Right atrium auricular region (tissue), 2 donors: ENCODE measurements at places on chromosomes 5 and 9. TPM values are rescaled to one million over a fixed set of nuclear protein-coding genes. Genes with fewer than 3 reads are reported as not detected.
A peak's percentile ranks its signal among the peaks of the same experiment; 100 is the strongest.

CMBL gene
- total RNA-seq = 20.7 TPM

ENTPD2 gene
- total RNA-seq = 0.67 TPM

PCDHA2 gene
- total RNA-seq = 0.20 TPM

KIAA0825 gene
- 2.4 TPM for total RNA-seq

CNTNAP3B gene
- 6.8 TPM for total RNA-seq

DNAH5 gene
- total RNA-seq = not detected

GALT gene
- 35.0 TPM for total RNA-seq

LYSMD3 gene
- 18.2 TPM for total RNA-seq

DMGDH gene
- 4.0 TPM for total RNA-seq

GPX3 gene
- 2,480 TPM for total RNA-seq

SH3GL2 gene
- total RNA-seq = 0.28 TPM

NR6A1 gene
- 2.6 TPM for total RNA-seq

C1QTNF3 gene
- 1.2 TPM for total RNA-seq

FAM240B gene
- not detected for total RNA-seq

FTMT gene
- total RNA-seq = not detected

GRCh38 chr5:14743601-14744295, 79.2 kb downstream of the OTULIN start:
- DNase-seq = no peak

- DNase-seq = no peak
These were observed 33.5 kb upstream of the GLRA1 start for GRCh38 chr5:151958111-151958510.

DNA sequence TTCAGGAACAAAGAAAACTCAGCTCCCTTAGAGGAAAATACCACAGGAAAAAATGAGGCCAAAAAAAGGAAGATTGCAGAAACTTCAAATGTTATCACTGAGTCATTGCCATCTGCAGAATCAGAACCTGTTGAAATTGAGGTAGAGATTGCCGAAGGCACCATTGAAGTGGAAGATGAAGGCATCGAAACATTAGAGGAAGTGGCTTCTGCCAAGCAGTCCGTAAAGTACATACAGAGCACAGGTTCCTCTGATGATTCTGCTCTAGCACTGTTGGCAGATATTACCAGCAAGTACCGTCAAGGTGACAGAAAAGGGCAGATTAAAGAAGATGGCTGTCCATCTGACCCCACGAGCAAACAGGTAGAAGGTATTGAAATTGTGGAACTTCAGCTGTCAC, 30.8 kb upstream of the NIM1K start:
- no peak for DNase-seq

DNA sequence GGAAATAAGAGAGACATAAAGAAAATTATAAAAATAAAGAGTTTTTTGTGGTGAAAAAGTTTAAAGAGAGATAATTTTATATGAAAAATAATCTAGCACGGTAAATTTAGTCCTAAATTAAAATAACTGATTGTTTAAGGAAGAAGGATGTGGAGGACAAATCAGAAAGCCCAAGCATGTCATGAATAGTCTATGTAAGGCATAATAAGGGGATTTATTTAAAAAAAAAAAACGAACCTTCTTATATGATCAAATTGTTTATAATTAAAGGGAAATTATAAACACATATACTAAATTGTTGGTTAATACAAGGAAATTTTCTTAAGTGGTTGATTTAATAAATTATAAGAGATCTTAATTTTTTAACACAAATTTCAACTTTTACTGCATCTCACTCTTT, 551.8 kb upstream of the TYRP1 start:
- no peak for DNase-seq

- DNase-seq = no peak
These were observed 75.0 kb downstream of the PTPDC1 start for GRCh38 chr9:94159069-94159939.

GRCh38 chr5:169097374-169098326, 203.3 kb downstream of the SLIT3 start:
- DNase-seq = no peak

DNA sequence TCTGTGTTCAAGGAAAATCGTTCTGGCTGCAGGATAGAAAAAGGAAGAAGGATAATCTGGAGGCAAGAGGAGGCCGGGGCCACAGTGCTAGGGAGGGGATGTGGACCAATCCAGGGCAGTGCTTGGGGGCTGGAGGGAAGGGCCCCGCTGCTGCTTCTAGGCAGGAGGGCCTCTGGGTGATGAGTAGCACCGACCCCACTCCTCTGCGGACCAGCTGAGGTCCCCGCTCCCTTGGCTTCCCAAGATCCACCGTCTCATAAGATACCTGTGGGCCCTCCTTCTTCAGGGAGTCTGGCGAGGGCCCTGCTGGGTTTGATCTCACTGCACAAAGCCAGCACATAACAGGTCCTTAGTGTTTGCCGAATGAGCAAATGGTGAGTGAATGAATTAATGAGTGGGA, 93.5 kb upstream of the MVB12B start:
- DNase-seq = no peak

GRCh38 chr9:92607088-92607487, 62.8 kb downstream of the IPPK start:
- DNase-seq = no peak

DNA sequence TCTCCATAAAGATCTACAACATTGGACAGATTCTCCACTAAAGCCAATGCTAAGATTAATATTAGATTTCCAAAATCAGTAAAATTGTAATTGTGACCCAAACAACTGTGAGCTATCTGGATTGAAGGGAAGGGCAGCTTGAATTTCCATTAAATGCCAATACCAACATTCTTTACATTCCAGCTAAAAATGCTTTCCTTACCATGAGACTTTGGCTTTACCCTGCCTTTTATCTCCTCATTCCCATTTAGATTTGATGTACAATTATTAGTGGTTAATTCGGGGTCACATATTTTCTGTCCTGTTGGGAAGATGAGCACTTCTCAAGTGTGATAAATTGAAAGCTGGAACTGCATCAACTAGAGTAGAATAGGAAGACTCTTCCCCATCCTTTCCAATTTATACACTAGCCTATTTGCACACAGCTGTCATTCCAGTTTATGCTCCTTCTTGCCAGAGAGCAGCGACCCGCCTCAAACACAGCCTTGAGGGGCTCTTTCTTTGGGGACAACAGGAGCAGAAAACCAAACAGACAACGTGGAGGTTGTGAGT, 33.1 kb upstream of the MYOT start:
- no peak for DNase-seq

DNA sequence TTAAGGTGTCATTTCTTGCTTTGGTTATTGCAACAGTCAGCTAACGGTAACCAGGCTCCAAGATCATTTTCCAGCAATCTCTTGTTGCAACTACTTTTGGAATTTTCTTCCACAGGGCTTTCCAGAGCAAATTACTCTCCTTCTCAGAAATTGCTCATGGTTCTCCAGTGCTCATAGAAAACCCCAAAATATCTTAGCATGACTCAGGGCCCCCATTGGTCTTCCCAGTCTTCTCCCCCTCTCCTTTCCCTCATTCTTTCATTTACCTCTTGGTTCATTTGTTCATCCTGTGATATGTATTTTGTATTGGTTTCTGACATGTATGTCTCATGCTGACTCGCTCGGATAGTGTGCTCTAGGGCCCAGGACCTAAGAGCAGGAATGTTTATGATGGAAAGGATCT, 35.6 kb downstream of the WWC1 start:
- no peak for DNase-seq

DNA sequence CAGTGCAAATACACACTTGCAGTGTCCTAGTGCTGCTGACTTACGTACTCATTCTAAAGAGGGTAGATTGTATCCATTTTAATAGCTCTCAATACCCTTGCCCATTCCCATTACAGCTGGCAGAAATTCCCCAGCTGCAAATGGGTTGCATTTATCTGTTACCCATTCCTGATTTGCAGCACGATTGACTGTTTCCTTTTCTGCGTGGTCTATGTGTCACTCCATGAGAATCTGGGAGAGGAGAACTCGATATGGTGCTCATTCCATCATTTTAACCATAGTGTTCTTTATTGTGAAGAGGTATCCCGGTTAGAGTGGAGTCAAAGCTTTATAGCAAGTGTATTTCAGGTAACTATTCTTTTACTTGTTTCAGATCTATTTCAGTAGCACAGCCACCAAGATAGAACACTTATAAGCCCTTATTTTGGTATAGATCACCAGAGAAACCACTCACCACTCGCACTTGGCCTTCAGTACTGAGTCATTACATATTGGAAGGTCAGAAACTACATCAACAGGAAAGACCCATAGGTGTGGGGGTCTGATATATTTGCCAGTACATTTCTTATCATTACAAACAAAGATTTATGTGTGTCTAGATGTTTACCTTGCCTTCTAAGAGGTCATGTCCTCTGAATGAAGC, 139.5 kb downstream of the MUSK start:
- no peak for DNase-seq

GRCh38 chr5:109063223-109063622, 315.5 kb downstream of the FER start:
- no peak for DNase-seq

GRCh38 chr5:65482296-65482735, 596 bp upstream of the ADAMTS6 start:
- DNase-seq = no peak

- no peak for DNase-seq
These were observed 70.9 kb downstream of the TMEM215 start for GRCh38 chr9:32854271-32854670.

DNA sequence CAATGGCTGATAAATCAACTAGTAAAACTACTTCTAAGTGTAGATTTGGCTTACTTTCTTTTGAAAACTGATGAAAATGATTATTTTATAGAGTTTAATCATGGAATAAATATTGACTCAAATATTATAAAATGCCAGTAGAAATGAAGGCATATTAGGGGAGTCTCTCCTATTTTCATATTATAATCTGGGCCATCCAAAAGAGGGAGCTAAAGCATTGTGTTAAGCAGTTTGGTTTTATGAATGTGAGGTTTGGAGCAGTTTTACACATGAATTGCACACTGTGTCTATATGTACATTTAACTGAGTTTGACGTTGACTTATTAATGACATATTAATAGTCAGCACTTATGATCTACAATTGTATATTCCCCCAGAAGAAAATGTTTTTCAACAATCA, 17.4 kb downstream of the CDH9 start:
- DNase-seq = no peak

DNA sequence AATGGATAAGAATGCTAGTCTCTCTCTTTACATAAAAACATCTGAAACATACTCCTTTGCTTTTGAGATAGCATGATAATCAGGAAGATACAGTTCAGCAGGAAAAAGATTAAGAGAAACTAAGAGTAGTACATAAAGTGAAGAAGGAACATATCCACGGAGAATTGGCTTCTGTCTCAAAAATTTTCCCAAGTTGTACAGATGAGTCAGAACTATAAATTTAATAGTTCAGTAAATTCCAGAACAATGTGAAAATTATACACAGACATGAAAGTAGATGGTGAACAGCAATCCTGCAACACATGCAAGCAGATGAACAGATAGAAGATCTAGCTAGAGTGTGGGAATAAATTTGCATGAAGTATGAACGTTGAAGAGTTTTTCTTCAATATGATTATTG, 691.4 kb upstream of the RIOK2 start:
- no peak for DNase-seq

GRCh38 chr9:129318121-129319075, 140.3 kb upstream of the IER5L start:
- DNase-seq = peak; percentile 58

GRCh38 chr5:136007271-136007670, 21.5 kb upstream of the TGFBI start:
- peak; percentile 23 for DNase-seq

- no peak for DNase-seq
These were observed 132.1 kb downstream of the MACROH2A1 start for GRCh38 chr5:135266975-135267374.

GRCh38 chr9:20865347-20865746, 166.1 kb downstream of the HACD4 start:
- DNase-seq = no peak

DNA sequence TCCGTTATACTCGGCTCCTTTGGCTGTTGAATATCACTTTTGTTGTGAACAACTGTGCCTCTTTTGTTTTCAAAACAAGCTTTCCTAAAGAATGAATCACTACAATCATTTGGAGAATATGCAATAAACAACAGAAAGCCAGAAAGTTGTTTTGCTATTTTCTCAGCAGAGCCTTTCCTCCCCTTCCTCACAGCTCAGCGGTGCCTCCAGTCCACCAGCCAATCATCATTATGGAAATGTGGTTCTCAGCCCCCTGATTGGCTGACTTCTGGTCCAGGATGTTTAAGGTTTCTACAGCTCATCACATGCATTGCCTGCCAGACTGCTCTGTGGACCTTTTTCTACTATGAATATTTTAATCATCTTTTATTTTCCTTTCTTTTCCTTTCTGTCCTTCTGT, 9.1 kb upstream of the ZNF608 start:
- no peak for DNase-seq

DNA sequence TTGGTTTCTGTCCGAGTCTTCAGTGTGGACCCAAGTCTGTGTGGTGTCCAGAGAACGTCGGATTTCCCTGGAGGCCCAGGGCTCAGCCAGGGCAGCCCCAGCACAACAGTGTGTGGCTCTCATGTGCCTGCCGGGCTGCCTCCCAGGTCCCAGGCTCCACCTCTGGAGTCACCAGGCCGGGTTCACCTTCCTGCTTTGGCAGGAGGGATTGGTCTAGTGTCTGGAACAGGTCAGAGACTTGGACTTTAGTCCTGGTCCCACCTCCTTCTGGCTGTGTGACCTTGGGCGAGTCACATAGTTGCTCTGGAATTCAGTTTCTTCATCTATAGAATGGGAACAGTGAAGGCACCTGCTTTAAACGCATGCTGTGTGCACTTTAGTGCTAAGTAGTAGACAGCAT, 3.2 kb downstream of the DOLPP1 start:
- DNase-seq = no peak

GRCh38 chr5:80930940-80931339, 29.2 kb upstream of the RASGRF2 start:
- DNase-seq = no peak

- peak; percentile 42 for DNase-seq
These were observed 1.9 kb upstream of the B4GALT1 start for GRCh38 chr9:33168941-33169544.

- no peak for DNase-seq
These were observed 670 bp upstream of the FBP1 start for GRCh38 chr9:94639999-94640376.

DNA sequence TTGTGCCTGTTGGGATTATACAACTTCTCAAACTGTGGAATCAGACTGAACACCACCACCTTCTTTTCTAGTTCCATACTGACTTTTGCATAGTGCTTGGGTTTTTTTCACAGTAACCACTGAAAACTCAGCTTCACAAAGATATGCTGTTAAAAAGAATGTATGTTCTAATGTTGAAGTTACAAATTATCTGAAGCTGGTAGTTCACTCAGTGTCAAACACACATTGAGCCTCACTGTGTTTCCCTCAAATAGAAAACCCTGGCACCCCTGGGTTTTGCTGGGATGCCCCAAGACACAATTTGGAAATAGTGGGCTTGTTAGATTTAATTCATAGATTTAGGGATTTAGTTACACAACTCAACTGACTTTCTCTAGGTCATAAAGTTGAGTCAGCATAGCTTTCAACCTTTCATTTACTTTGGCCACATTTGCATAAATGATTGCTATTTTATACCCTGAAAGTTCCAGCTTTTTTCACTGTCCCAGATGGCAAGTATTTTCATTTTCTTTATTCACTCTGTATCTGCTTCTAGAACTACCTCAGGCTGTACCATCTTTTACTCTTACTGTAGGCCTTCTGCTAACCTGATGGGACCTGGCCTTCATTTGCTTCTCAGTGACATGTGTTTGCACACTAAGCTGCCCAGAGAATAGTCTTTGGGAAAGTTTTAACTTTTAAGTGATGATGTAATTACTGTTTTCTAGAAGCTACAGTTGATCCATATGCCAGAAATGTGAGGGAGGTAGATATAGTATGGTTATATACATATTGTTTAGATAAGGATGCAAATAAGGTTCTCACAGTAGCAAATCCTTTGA, 115.1 kb downstream of the CDC42SE2 start:
- DNase-seq = no peak

GRCh38 chr9:34929506-34930102, 28.5 kb upstream of the PHF24 start:
- DNase-seq = no peak
